ENCODE measurements at places on chromosomes 1 and 21.

- DNase-seq = peak; percentile 44
Observed at GRCh38 chr1:78839704-78840277, 166.7 kb downstream of the ADGRL4 start.

GRCh38 chr1:29258189-29258975 is 22.1 kb downstream of the PTPRU start:
- no peak for DNase-seq

- DNase-seq = no peak
Observed at GRCh38 chr1:51425955-51426354, 93.1 kb downstream of the EPS15 start.

DNA sequence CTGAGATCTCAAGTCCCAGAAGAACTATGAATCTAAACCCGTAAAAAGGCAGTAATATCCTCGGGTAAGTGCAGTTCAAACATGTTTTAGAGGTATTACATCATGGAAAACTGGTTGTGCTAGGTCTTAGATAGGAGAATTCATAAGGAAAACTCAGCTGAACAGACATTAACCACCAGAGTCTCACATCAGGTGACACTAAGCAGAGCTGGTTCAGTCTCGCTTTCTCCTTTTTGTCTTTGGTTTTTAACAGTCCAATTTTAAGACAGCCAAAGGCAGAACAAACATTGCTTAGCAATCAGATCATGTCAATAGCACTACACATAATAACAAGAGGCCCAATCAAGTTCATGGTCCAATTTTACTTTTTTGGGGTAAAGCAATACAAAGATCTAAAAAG is 63.1 kb upstream of the MUTYH start:
- DNase-seq = no peak

- DNase-seq = no peak
Observed at GRCh38 chr21:35850029-35850428, 210.3 kb downstream of the SETD4 start.

GRCh38 chr1:174075245-174075692 is 53.1 kb upstream of the RC3H1 start:
- no peak for DNase-seq

GRCh38 chr1:208218237-208219097 is 25.7 kb downstream of the PLXNA2 start:
- no peak for DNase-seq

All from CD4-positive, alpha-beta T cell treated with Interleukin-17A for 1 hour (primary cell).